HepG2 (cell line): ENCODE measurements at places on chromosomes 3 and 15. TPM values are rescaled to one million over a fixed set of nuclear protein-coding genes. Genes with fewer than 3 reads are reported as not detected.

Gene C3orf70
- 0.63 and 0.79 TPM in 2 replicates for polyA plus RNA-seq

Gene ZNF620
- 2.3 TPM in 2 replicates for polyA plus RNA-seq

Gene RLBP1
- 0.07 and 0.22 TPM in 2 replicates for polyA plus RNA-seq

Gene PRICKLE2
- 0.01 TPM in 2 replicates for polyA plus RNA-seq

Gene TMEM108
- polyA plus RNA-seq = not detected in 2 replicates

Gene LYSMD4
- polyA plus RNA-seq = 7.4 and 7.9 TPM in 2 replicates

Gene DLEC1
- 0.09 and 0.13 TPM in 2 replicates for polyA plus RNA-seq

Gene FAM174B
- 0.68 and 0.90 TPM in 2 replicates for polyA plus RNA-seq

Gene SLC22A13
- 0.10 and 0.20 TPM in 2 replicates for polyA plus RNA-seq

Gene NR2E3
- polyA plus RNA-seq = not detected in 2 replicates

Gene TMEM158
- not detected in 2 replicates for polyA plus RNA-seq

Gene TM4SF4
- polyA plus RNA-seq = 0.63 and 0.89 TPM in 2 replicates

Gene TAGLN3
- 0.51 and 0.60 TPM in 2 replicates for polyA plus RNA-seq

Gene C3orf22
- not detected in 2 replicates for polyA plus RNA-seq

Gene RBMS3
- not detected in 2 replicates for polyA plus RNA-seq

Gene MASP1
- polyA plus RNA-seq = 56.0 and 101 TPM in 2 replicates

Gene CHL1
- not detected in 2 replicates for polyA plus RNA-seq

Gene ECT2
- 12.0 and 21.6 TPM in 2 replicates for polyA plus RNA-seq

Gene MB21D2
- polyA plus RNA-seq = 0.85 and 0.90 TPM in 2 replicates

Gene CDHR4
- 0.21 and 0.26 TPM in 2 replicates for polyA plus RNA-seq

Gene SPRED1
- polyA plus RNA-seq = 3.4 and 3.8 TPM in 2 replicates

Gene IMPG2
- 0.03 and 0.07 TPM in 2 replicates for polyA plus RNA-seq

Gene ADAMTSL3
- polyA plus RNA-seq = 0.01 and 0.04 TPM in 2 replicates

Gene FOXB1
- not detected in 2 replicates for polyA plus RNA-seq

Gene C15orf61
- polyA plus RNA-seq = 2.1 and 2.2 TPM in 2 replicates

Gene DET1
- 4.2 and 5.3 TPM in 2 replicates for polyA plus RNA-seq

Gene EFL1
- 6.3 and 6.4 TPM in 2 replicates for polyA plus RNA-seq
